ENCODE measurements at places on chromosomes 6 and 20.

DNA sequence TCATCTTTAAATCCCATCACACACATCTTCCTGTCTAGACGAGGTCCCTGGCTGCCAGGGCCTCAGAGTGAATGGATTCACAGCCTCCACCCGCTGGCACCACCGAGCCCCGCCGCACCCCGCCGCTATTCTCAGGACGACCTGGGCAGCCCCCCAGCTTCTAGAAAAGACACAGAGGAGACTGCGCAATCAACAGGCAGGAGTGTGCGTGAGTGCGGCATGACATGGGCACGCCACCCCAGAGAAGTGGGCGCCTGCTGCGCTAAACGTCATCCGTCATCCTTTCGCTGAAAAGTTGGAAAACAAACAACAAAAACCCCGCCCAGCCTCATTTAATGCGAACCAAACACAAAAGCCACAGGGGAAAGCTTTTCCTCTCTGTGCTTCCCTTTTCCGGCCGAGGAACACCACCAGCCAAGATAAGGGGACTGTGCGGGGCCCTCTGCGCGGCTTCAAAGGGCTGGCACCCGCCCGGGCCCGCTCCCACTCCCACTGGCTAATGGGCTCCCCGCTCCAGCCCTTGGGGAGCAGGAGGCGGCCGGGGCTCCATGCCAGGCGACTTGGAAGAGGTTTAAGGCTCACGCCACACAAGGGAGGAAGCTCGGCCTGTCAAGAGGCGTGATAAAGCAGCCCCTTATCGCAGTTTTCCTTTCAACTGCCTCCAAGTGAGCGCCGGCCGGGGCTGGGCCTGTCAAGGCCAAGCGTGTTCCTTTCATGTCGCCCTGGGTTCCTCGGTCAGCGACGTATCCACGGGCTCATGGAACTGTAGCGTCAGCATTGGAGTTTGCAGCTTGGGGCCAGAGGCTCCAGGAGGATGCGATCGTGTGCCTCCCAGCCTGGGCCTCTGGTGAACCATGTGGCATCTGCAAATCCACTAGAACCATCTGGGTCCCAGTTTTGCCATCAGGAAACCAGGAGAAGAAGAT is 50.1 kb downstream of the NFATC2 start:
- peak; percentile 91 for DNase-seq

- DNase-seq = no peak
Measured at GRCh38 chr6:1499777-1500176, 109.9 kb upstream of the FOXC1 start.

GRCh38 chr6:21885111-21885510 is 291.6 kb downstream of the SOX4 start:
- no peak for DNase-seq

- no peak for DNase-seq
Measured at GRCh38 chr6:57006101-57006500, 40.4 kb upstream of the KIAA1586 start.

DNA sequence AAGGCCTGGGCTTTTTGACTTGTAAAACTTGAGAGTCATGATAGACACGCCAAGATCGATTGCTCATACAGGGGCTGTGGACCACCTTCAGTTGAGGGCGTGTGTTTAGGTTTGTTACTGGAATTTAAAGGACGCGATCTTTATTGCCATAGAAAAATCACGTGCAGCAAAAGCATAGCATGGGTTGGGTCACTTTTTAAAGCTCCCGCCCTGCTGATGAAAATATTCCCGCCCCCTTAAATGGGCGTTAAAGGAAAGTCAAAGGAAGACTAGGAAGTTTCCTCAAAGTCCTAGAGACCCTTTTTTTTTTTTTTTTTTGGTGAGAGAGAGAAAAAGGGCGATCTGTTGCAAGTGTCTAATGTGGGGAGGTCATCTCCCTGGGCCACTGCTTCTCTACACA is 23.1 kb downstream of the TFAP2A start:
- DNase-seq = no peak

DNA sequence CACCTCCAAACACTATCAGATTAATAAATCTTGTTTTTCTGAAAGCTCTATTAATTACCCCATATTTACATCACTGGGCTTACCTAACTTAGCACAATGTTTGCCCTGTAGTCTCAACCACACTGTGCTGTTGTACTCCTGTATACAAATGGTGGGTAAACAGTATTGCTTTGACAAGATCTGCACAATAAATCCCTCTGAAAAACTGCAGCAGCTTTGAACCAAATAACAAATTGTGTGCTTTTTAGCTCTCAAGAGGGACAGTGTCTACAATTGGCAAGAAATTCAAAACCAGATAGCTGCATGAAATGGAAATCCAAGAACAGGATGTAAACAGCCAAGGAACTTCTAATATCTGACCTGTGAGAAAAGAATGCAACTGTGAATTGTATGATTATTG is 10.4 kb downstream of the KIF6 start:
- no peak for DNase-seq

DNA sequence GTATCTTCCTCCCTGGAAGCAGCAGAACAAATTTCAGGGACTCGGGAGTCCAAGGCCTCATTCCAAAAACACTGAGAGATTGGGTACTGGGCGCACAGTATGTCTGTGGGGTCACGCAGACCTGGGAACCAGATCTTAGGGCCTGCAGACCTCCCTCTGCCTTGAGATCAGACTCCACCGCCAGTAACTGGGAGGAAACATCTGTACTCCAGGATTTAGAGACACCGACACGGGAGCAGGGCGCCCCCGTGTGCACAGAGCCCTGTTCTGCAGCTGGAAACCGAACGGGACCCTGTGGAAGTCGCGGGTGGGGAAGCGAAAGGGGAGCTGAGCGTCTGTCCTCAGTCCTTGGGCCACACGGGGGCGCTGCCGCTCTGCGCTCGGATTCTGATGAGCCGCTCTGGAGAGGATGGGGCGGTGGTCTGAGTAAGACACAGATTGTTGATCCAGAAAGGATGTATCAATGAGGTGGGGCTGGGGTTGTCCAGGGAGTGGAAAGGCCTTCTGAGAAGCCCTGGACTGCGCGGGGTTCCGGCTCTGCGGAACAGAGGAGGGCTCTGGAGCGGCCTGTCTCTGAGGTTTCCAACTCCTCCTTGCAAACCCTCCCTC is 35.7 kb upstream of the HLA-E start:
- peak; percentile 87 for DNase-seq

GRCh38 chr6:43171707-43172103 is 636 bp downstream of the SRF start:
- no peak for DNase-seq

DNA sequence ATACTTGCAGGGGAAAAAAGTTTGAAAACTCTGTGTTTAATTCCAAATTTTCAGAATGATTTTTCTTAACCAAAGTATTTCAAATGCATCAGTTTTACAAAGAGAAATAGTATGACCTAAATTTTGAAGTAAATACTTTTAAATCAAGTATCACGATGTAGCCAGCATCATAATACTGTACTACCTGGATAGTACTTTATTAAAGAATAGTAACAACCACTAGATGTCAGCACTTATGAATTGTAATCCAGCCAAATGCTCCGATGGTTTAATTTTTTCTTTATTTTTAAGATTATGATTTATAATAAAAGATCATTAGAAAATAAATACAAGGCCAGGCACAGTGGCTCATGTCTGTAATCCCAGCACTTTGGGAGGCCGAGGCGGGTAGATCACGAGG is 37.2 kb upstream of the HACE1 start:
- no peak for DNase-seq

DNA sequence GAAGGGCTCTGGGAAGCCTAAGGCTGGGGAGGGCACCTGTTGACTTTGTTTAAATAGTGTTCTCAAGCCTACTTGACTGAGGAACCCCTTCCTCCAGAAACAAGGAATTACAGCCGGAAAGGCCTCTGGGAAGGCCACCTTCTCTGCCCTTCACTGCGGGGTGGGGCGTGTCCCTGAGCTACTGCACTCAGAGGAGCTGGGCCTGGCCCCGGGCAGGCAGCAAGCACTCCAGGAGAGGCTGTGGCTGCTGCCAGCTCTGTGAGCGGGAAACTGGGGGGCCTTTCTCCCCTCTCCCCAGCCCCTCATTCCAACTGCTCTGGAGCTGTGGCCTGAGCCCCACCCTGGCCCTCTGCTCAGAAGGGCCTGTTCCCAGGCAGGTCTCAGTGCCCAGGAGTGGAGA is 4.0 kb upstream of the OSBPL2 start:
- no peak for DNase-seq

- DNase-seq = no peak
Measured at GRCh38 chr20:42686057-42686456, 503.6 kb downstream of the PTPRT start.

DNA sequence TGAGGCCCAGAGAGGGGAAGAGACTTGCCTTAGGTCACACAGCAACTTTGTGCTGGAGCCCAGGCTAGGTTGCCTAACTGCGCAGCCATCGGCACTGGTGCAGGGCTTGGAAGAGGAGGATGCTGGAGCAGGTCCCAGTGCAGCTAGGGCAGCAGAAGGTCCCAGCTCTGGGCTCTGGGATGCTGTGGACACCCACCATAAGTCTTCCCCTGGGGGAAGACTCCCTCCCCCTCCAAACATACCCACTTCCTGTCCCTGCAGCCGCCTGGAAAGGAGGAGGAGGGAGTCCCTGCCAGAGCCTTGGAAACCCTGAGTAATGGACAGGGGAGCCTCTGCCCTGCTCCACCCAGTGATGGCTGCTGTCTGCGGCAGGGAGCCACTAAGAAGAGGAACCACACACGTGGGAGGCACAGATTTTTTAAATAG is 93.6 kb downstream of the NCR2 start:
- DNase-seq = peak; percentile 23

GRCh38 chr6:155418017-155418761 is 37.5 kb downstream of the NOX3 start:
- DNase-seq = peak; percentile 27

DNA sequence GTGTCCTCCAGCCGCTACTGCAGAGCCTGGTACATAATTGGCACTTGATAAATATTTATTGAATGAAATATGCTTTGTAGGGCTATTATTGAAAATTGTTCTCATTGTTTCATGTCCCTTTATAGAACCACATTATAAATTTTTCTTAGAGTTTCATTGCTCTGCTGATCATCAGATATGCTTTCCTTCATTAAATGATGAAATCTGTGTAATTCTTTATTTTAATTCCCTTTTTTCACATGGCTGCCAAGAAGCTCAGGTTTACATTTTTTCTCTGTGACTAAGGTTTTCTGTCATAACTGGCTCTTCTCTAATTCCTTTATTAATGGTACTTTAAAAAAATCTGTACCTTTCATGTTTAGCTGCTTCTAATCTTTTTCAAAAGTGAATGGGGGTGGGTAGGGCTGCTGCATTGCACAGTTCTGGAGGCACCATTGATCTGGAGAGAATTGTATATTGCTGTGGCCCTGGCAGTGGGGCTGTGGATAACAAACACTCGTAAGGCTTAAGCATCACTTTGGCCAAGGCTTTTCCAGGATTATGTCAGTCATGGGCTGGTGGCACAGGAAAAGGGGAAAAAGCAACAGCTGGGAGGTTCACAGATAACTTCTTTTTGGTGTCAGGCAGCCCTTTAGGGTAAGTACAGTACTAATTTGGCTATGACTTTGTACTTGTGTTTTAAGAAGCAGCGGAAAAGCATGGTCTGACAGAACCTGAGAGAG is 43.8 kb downstream of the ARFGEF2 start:
- no peak for DNase-seq

DNA sequence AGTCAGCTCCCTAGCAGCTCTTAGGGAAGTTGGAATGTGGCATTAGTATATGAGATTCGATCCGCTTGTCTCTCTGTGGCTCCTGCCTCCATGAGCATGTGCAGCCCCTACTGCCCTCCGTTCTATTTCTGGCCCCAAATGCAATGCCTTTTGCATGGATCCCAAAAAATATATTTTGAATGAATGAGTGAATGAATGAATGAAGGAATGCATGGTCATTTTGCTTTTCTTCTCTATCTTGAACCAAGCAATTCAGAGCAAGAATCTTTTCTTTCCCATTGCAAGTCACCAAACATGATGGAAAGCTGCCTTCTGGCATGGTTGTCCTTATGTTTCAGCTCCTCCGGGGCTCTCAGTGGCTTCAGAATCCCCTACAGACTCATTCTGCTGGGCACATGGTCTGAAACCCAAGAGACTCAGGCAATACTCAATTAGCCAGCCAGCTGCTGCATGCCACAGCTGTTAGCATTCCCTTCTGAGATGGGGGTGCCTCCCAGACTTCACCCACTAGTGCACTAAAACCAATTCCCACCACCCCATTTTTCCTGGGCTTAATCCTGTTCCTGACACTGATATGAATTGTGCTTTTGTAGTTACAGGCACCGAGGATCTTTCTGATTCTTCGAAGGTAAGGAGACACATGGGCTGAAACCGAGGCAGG is 2.6 kb upstream of the IYD start:
- no peak for DNase-seq

GRCh38 chr6:136723780-136724179 is 68.5 kb downstream of the MAP3K5 start:
- DNase-seq = no peak

- DNase-seq = no peak
Measured at GRCh38 chr6:96947055-96947454, 22.5 kb downstream of the KLHL32 start.

- no peak for DNase-seq
Measured at GRCh38 chr6:151440498-151440897, 11.4 kb downstream of the RMND1 start.

DNA sequence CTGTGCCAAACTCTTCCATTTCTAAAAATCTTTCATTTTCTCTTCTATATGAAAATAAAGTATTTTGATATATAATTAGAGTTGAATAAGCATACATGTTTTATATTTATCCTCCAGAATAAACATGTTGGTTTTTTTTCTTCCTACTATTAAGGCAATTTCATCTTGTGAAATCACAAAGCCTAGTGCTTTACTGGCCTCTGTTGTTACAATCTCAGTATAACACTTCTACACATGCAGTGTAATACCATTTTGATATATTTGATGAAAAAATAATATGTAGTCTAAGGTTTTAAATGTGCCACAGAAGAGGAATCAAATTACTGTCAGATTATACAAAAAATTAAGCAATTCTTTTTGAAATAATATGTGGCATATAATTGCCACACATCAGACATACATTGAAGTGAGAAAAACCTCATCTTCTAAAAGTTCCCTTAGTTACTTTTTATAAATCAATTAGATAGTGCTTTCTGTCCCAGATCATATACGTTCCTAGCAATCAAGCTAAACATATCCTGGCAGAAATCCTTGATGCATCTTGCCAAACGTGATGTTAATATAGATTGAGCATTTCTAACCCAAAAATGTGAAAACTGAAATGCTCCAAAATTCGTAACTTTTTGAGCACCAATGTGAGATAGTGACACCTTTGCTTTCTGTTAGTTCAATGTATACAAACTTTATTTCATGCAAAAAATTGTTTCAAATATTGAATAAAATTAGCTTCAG is 225.1 kb upstream of the MANEA start:
- DNase-seq = no peak

GRCh38 chr6:130026859-130027258 is 8.5 kb downstream of the L3MBTL3 start:
- DNase-seq = no peak
